ENCODE measurements at places on chromosomes 7 and 10.
A peak's percentile ranks its signal among the peaks of the same experiment; 100 is the strongest.

DNA sequence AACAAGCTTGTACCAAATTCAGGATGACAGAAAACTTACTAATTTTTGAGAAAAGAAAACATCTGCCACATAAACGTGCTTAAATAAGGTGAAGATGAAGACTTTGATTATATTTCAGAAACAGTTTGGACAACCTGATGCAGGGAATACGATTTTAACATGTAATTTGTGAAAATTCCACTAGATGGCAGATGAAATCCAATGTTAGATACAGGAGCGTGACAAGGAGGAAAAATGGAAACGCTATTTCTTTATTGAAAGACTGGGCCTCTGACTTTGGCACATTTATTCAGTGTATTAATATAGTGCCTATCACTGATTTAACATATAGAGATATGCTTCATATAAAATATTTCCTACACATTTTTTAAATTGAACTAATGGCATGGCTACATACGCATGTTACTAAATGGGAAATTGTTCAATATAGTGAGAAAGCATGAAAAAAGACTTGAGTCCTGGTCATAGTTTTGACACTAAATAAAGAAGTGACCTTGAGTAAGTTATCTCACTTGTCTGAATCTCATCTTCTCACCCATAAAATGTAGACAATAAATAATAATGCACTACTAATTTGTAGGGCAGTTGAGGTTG lies 60.7 kb downstream of the CD36 start:
- peak; percentile 75 for DNase-seq

DNA sequence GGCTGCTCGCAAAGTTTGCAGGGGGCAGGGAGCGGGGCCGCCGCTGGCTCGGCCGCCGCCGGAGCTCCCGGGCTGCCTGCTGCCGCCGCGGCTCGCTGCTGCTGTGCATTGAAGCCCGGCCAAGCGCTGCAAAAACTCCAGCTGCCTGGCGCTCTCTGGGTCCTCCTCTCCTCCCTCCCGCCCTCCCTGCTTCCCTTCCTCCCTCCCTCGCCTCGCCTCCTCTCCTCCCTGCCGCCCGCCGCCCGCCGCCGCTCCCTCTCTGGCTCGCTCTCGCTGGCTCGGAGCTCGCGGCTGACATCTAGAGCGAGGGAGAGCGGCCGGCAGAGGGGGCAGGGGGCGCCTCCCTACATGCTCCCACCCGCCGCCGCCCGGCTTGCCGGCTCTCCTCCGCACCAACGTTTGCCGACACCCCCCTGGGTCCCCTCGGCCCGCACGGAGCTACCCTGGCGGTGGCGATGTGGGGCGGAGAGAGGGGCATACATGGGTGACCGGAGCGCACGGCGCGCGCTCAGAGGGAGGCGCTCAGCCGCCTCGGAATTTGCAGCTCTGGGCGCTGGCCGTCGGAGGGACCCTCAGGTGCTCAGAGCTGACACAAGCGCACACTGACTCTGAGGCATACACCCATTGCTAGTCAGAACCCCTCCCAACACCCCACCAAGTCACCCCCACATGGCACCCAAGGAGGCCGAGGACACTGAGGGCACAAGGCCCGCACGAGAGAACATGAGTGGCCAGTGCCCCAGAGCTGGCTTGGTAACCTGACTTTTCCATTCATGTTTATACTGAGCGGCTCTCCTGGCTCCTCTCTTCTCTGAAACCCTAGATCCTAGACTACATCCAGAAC lies 1.2 kb upstream of the PLXNA4 start:
- peak; percentile 15 for DNase-seq

- no peak for DNase-seq
Observed at GRCh38 chr10:78261291-78261690, 227.6 kb downstream of the RPS24 start.

DNA sequence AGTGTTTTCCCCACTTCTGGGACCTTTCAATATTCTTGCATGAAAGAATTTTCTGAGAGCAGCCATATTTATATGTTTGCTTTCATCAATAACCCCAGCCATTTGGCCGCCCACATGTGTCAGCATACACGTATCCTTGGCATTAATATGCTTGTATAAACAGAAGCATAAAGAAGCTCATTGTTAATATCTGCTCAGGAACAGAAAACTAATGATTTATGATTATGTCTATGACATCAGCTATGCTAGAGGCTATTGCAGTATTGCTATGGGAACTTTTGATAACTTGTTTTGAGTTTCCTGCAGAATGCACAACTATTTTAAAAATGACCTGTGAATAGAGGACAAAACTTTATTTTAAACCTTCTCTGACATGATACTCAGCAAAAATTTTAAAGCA lies 300.9 kb upstream of the MTPN start:
- no peak for DNase-seq

GRCh38 chr7:44189286-44189992 lies at the start of gene GCK:
TSS of gene GCK (minus strand) at chr7:44189439. CDS start at chr7:44188953, 486 bp downstream.
- no peak for DNase-seq
